ENCODE measurements at places on chromosomes 6 and 20.
A peak's percentile ranks its signal among the peaks of the same experiment; 100 is the strongest.

- no peak for DNase-seq
Measured at GRCh38 chr6:152360034-152360433, 277.1 kb downstream of the SYNE1 start.

GRCh38 chr6:154232013-154232910 is 124.3 kb downstream of the IPCEF1 start:
- no peak for DNase-seq

DNA sequence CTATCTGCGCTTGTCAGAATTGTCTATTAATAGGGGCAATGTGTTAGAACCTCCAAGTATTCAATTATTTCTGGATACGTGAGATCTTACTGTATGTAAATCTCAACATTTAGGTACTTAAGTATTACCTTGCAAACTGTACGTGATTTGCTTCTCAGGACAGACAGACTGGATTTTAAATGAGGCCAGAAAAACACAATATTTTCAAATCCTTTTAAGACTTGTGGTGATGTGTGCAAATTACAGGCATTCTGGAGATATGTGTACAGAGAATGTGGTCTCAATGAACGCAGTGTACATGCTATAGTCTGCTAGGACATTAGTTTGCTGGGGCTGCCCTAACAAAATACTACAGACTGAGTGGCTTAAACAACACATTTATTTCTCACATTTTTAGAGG is 16.9 kb downstream of the CCR6 start:
- DNase-seq = no peak

DNA sequence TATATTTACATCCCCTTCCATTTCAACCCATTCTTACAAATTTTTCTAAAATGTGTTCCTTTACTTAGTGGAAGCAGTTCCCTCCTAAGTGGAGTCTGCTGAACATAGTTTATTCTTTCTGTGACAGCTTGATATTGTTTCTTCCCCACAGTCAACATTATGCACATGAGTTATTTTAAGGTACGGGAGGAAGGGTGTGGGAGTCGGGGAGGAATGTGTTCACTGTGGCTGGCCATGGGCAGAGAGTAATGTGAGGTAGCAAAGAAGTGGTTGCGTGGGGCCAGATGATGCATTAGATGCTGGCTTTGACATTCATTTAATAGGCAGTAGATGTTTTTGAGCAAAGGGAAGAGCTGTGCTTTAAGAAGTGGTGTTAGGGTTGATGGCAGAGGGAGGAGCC is 98.5 kb downstream of the ARMC2 start:
- no peak for DNase-seq

DNA sequence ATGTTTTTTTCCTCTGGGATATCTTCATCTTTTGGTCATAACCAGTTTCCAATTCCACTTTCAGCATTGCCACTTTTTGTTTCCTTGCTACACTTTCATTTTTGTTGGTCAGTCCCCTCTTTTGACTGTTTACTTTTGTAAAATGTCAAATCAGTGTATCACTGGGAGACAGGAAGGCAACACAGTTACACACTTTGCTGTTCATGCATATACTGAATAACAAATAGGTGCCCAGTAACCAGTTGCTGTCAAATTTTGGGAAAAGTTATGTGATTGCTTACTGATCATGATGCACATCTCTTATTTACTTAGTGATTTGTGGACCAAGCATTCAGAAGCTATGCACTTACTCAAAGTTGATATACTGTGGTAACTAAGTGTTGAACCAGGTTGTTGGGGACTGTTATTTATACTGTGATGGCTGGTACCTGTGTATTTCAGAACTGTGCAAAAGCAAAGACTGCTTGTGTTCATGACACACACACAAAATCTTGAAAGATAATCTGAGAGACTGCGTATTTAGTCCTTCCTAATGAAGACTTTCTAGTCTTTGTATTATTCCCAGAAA is 41.0 kb downstream of the ZNF292 start:
- DNase-seq = no peak

DNA sequence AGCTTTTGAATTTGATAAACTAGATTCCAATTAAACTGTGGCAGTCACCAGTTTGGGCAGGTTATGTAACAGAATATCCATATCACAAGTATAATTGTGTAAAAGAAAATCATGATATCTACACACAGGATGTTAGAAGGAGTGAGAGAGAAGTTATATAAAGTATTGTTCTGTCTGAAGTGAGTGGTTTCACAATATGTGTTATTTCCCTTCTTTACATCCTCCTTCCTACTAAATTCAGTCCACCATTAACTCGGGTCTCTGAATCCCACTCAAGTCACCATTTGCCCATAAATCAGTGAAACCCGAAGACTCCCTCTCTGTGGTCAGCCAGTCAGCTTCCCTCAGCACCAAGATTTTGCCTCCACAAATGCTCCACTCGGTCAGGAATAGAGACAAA is 796 bp downstream of the HLA-DQB1 start:
- DNase-seq = no peak

DNA sequence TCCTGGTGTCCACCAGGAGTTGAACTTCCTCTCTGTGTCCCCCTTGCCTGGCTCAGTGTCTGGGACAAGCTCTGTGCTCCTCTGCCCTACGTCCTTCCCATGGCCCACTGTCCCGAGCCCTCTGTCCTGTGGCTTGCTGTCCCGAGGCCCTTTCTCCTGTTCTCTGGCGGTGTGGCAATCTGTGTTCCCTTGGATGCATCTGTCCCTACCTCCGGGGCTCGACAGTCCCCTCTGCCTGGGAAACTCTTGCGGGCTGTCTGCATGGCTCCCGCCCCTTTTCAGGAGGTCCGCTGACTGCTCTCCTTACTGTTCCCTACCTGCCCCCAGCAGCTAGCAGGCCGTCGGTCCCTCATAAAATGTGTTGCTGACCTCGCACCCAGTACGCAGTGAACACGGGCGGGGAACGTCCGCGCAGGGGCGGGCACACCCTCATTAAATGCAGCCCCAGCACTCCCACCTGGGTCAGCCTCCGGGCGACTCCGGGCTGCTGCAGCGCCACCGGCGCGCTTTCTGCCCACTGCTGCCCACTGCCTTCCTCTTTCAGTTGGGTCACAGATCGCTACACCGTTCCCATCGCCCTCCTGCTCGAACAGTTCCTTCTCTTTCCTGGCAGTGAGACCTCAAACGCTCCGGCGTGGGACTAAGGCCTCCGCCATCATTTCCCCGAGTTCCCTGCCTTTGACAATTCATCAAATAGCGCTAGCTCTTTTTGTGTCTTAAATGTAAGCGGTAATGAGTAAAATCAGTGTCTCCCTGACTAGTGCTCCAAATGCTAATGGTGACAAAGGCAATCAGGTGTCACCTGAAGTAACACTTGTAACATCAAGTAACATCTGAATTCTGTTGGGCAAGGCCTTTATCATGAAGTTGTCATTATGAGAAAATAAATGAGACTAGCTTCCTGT is 60.5 kb downstream of the RSPH3 start:
- DNase-seq = no peak

- no peak for DNase-seq
Measured at GRCh38 chr6:166784691-166785090, 157.6 kb upstream of the RPS6KA2 start.

- peak; percentile 2 for DNase-seq
Measured at GRCh38 chr6:15577550-15578171, 85.2 kb downstream of the DTNBP1 start.

DNA sequence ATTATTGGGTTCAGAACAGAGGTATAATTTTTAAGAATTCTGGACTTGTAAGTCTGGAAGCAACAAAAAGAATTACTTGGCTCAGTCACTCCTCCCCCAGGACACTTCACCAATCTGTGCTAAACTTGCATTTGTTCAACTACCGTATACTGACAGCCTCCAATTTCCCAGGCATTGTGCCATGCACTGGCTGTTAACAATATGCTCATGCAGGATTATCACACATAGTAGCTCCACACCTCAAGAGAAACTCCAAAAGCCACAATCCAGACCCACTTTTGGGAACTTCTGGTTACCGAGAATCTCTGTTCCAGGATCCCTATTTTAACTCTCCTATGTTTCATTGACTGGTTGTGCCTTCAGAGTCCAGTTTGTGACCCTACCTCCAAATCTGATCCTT is 7.7 kb downstream of the ADGRF1 start:
- DNase-seq = no peak

GRCh38 chr6:139533573-139534471 is 159.4 kb upstream of the CITED2 start:
- DNase-seq = peak; percentile 53

DNA sequence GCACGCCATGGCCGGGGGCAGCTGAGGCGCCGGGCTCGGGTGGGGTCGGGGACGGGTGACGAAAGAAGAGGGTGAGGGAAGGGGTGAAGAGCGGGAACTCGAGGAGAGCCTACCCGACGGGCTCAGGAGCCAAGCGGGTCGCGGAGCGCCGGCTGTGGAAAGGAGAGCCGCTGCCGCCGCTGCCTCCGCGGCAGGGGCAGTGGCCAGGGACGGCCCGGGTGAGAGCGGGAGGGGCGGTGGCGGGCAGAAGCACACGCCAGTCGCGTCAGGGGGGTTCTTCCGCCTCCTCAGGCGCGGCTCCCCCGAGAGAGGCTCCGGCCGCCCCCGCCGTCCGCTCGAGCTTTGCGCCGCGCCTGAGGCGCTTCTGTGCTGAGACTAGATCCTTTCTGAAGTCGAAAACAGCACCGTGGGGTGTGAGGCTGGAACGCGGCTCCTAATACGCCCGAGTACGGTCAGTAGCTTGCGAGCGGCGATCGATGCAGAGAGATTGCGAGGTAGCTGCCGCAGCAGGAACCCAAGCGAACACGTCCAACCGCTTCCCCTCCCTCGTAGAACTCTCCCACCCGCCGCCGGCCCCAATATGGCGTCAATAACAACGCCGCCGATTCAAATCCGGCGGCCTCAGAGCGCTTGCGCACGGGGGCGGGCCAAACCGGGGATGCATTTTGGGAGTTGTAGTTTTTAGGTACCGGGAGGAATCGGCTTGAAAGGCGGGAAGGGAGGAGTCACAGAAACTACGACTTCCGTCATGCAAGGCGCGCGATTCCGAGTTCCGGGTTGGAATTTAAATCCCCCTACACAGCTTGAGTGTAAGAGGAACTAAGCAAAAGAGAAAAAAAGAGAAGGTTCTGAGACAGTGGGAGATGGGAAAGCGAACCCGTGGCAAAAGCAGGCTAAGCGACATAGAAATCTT is at the start of gene AKIRIN2:
Gene AKIRIN2 (minus strand): TSS at position 558 of the 913 bp plus-strand sequence. CDS start 549 bp downstream, at position 9.
- peak; percentile 95 for DNase-seq

DNA sequence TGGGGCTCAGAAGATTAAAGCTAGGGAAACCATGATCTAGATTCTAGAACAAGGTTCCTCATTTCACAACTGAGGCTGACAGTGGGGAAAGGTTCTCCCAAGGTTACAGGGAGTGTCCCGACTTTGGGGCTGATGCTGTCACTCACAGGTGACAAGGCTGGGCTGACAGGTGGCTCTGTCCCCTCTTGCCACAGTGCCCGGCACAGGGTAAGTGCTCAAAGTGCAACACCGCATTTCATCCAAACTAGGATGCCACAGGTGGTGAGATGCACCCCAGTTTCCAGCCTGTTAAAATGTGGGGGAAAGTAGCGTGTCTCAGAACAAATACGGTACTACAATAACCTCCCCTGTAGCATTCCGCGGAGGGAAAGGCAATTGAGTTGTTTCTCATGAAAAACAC is 7.8 kb downstream of the ZBP1 start:
- DNase-seq = no peak

GRCh38 chr20:16349523-16350260 is 223.6 kb downstream of the KIF16B start:
- DNase-seq = peak; percentile 28

DNA sequence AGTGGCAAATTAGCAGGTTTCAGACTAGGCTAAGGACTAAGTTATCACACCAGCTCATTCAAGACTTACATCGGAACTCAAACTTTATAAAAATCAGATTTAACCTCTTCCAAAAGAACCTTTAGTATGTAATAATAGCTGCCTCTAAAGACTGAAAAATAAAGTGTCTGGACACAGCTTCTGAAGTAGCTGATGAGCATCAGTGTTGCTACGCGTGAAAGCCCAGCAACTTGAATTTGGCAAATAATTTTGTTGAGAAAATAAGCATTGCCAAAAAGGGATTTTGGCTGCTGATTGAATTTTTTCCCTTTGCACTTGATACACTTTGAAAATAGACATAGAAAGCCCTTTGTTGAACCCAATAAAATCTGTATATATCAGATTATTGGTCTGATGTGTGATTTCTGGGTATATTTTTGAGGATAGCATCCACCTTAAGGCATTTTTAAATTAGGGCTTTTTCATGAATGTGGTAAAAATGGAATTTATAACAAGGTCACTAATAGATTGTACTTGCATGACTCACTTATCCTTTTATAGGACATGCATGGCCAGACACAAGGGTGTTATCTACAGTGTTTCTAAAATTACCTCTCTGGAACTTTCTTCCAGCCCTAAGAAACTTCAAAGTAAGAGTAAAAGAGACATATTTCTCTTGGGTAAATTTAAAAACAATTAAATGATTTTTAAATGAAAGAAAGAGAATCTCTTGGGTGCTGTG is 350.4 kb downstream of the TENT5A start:
- peak; percentile 62 for DNase-seq

DNA sequence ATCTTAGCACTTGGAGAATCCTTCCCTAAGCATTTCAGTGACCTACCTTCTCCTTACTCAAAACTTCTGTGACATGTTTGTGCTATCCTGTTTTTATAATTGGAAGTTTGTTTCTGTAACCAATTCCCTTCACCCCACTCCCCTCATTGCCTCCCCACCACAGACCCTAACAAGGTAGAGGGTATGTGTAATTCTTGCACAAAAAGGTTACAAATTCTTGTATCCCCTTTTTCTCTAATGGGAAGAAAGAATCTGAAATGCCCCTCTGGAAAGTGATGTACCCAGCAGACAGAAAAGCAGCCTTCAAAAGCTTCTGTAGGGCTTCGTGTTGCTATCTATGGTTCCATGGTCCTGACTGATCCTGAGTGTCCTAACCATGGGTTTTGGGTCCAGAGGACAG is 111.7 kb upstream of the TMEM170B start:
- DNase-seq = no peak

DNA sequence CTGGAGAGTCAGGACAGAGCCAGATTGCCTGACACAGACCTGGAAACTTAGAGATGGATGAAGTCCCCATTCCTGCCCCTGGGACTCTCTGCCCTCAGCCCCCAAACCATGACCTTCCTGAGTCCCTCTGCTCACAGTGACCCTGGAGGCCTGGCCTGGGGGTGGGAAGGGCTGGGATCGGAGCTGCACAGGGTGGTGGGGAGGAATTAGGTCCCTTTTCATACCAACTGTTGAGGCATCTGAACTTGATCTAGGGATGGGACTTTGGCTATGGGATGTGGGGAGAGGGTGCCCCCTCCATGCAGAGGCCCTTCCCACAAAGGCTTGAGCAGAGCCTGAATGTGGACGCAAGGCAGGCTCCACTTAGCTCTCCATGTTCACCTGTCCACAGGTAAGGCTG is 144.1 kb downstream of the MRPL14 start:
- DNase-seq = no peak

GRCh38 chr20:57627339-57627738 is 7.1 kb upstream of the ZBP1 start:
- no peak for DNase-seq

DNA sequence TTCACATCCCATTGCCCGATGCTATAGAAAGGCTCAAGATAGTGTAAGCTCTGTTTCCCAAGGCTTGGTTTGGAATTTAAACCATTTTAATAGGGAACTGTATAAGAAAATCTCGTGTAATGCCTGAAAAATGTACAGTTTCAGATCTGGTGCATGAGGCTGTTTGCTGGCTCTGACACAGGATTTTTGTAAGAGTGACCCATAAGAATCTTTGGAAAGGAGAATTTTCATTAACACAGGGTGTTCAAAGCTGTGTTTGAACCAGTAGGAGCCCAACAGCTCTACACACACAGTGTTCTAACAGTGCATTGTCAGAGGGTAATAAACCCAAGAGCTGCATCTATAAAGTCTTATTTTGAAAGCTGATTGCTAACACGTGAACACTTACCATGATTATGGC is 293.5 kb downstream of the PRL start:
- no peak for DNase-seq

- no peak for DNase-seq
Measured at GRCh38 chr6:8483650-8484049, 48.3 kb upstream of the SLC35B3 start.
